Umbilical cord (tissue), 2 donors: ENCODE measurements at places on chromosomes 1 and 21. TPM values are rescaled to one million over a fixed set of nuclear protein-coding genes. Genes with fewer than 3 reads are reported as not detected.

DNA sequence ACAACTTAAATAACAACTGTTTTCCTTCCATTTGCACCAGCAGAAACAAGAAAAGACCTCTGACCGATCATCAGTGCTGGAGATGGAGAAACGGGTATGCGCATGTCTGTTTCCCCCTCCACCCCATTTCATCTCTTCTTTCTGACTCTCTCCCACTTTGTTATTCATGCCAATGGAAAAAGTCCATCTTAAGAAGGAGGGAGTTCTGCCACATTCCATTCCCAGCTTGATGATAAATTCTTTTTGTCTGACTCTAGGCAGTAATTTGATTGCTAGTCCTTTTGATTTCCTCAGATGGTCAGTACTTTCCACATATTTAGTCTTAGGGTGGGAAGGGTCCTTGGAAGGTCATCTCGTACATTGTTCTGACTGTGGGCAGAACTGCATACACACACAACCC is 142.5 kb downstream of the SYT2 start:
- peak; percentile 55 for DNase-seq

DNA sequence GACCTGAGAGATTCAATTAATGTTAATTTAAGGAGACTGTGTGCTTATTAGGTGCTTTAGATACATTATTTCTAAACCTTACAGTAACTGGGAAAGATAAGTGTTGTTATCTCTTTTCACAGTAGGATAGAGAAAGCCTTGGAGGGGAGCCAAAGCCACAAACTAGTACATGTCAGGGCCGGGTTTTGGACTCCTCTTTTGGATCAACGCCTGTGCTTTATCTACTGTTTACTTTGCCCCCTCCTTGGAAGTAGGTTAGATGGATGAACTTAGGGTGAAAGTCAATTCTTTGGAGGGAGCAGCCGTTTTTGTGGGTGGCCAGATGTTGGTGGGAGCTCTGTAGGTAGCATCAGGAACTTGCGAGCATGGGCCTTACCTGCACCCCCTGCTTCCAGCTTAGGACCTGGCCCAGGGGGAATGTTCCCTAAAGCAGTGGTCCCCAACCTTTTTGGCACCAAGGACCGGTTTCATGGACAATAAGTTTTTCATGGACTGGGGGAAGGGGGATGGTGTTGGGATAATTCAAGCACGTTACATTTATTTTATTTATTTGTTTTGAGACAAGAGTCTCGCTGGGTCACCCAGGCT is 1.7 kb downstream of the HHAT start:
- DNase-seq = peak; percentile 24

- DNase-seq = peak; percentile 43
Observed at GRCh38 chr1:61138921-61139774, 56.8 kb downstream of the NFIA start.

DNA sequence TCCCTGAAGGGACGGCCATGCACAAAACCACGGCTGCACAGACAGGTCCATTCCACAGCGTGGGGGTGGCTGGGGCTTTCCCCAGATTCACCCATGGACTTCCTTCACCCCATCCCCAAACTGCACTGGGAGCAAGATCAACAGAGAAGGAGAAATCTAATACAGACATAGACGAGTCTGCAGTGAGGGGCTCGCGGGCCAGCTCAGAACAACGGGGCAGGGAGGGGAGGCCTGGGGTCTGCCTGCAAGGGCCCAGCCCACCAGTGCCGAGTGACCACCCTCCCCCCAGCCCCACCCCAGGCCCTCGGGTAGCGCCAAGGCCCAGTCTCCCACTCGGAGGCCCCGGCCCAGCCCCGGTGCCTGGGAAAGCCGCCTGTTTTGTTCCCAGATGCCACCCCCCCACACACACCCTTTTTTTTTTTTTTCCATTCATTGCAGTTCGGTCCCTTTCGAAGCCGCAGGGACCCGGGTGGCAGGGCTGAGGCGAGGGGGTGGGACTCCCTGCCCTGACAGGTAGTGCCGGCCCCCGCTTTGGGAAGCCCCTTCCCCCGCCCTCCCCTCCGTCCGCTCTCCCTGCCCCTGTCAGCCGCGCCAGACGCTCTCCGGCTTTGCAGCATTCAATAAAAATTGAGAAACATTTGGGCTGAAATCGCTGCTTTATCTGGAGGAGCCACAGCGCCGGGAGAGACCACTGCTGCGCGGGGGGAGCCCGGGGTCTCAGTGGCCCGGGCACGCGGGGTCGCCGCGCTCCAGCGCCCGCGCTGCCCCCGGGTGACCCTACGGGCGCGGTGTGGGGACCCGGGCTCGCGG is 543 bp upstream of the EPHB2 start:
- peak; percentile 76 for DNase-seq

- DNase-seq = no peak
Observed at GRCh38 chr1:28516518-28516956, 10.7 kb downstream of the RCC1 start.

Gene KLF17
- 5.5 TPM for total RNA-seq

Gene CYP4A22
- not detected for total RNA-seq
